ENCODE measurements at places on chromosomes 7 and 10. TPM values are rescaled to one million over a fixed set of nuclear protein-coding genes. Genes with fewer than 3 reads are reported as not detected.

Gene POU6F2
- not detected for total RNA-seq

DNA sequence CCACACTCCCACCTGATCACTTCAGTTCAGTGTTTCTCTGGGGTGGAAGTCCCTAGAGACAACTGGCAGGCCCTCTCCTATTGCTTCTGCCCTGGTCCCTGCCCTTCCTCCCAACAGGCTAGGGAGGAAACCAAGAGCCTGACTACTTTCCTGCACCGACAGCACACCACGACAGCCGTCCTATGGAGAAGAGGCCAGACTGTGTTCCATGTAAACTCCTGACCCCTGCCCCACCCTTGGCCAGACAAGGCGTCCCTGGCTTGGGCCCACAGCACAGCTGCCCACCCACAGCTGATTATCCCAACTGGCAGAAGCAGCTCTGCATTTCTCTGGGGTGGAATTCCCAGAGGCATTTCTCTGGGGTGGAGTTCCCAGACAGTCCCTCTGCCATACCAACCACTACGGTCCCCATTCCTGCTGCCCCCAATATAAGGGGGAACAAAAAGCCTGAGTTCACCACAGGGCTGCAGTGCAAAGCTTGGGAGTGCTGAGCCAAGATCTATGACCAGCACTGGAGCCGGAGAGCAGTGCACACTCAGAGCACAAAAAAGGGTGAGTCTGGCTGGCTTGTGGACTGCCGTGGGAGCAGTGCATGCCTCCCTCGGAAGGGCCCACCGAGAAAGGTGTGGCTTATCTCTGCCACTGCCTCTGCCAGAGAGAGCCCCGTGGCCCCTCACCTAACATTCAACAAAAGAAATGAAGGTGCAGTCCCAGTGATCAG, 193.4 kb downstream of the HPSE2 start:
- no peak for DNase-seq

Gene SFXN3
- total RNA-seq, result 38.2 TPM

- peak; percentile 73 for DNase-seq
These were observed 93.2 kb upstream of the KIF5B start for GRCh38 chr10:32149252-32149955.

GRCh38 chr7:44629829-44630522, 23.5 kb downstream of the OGDH start:
- no peak for DNase-seq

GRCh38 chr7:104956753-104957450, 57.1 kb upstream of the KMT2E start:
- peak; percentile 83 for DNase-seq

GRCh38 chr10:125640653-125641052, 42.3 kb downstream of the TEX36 start:
- DNase-seq, result no peak

DNA sequence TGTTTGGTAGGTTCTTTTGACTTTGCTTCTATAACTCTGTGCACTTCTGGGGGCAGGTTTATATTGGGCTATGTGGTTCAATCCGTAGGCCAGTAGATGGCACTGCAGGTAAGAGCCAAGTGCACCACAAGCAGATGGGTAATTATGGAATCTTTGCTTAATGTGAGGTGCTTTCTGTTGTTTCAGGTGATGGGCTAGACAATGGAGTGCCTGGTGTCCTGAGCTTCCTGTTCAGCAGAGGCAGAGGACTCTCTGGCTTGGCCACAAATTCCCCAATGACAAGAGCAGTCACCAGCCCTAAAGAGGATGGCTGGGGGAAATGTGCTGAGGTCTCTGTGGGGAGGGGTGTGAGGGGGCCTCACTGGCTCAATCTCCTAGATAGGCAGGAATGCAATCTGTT, 455.0 kb downstream of the CCSER2 start:
- no peak for DNase-seq
